Stimulated activated CD4-positive, alpha-beta T cell treated with anti-CD3 and anti-CD28 coated beads, Interleukin-12 subunit alpha, Interleukin-12 subunit beta, amount 100 ng/mL, for 24 hours (primary cell): ENCODE measurements at places on chromosomes 12 and 14.
A peak's percentile ranks its signal among the peaks of the same experiment; 100 is the strongest.

GRCh38 chr14:89088530-89088929, 264.1 kb downstream of the TTC8 start:
- no peak for DNase-seq

GRCh38 chr12:124109760-124110159, 136.7 kb downstream of the ZNF664 start:
- no peak for DNase-seq

DNA sequence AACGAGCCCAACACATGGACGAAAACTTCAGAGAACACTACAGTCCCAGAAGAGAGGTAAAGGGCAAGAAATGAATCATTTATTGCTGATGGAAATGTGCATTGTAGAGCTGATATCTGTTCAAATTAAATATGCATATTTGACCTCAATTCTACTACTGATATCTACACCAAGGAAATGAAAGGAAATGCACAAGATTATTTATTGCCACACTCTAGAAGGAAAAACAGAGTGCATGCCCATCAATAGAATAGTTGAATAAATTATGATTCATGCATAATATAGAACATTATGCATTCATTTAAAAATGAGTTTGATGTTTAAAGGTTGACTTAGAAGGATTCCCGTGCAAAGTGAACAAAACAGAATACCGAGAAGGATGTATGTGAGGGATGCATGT, 15.6 kb upstream of the NUP107 start:
- no peak for DNase-seq

GRCh38 chr14:34833549-34834523, 41.3 kb downstream of the BAZ1A start:
- DNase-seq: no peak

DNA sequence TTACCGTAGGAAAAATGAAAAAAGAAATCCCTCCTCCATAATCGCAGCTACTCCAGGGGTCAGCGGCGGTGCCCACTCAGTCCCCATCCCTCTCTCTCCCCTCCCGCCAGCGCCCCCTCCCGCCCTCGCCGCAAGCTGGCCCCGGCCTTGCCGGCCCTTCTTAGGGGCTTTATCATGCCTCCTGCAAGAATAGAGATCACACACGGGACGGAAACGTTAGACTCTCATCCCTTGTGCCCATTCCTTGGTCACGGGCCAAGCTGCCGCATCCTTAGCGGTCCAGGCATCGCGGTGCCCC, 692 bp upstream of the COX14 start:
- DNase-seq: no peak

DNA sequence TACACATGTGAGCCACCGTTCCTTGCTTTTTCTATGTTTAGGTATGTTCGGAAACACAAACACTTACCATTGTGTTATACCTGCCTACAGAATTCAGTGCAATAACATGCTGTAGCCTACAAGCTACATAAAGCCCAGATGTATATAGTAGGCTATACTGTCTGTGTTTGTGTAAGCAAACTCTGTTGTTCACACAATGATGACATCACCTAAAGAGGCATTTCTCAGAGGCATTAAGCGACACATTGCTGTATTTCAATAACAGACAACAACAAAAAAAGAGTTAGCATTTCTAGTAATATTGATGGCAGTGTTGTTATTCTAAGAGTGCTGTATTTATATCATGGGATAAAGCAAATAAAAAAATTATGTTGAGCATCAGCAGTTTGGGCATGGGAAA, 70.2 kb downstream of the MED13L start:
- no peak for DNase-seq

DNA sequence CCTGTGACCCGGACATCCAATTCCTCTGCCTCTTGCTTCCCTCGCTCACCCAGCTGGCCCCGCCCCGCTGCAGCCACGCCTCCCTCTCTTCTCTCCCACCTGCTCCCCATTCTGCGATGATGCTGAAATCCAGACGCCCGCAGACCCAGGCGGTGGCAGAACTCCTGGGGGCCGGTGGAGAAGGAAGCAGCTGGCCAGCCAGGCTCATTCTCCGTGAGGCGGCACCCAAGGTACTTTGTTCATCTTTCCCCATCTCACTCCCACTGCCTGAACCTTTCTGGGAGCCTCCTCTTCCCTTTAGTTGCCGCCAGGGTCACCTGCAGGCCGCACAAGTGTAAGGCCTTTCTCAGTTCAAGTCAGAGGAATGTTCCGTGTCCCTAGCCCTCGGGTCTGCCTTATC, 35.7 kb downstream of the FOXN4 start:
- DNase-seq: no peak

- no peak for DNase-seq
Observed at GRCh38 chr12:6868211-6869048, 1.1 kb downstream of the TPI1 start.

DNA sequence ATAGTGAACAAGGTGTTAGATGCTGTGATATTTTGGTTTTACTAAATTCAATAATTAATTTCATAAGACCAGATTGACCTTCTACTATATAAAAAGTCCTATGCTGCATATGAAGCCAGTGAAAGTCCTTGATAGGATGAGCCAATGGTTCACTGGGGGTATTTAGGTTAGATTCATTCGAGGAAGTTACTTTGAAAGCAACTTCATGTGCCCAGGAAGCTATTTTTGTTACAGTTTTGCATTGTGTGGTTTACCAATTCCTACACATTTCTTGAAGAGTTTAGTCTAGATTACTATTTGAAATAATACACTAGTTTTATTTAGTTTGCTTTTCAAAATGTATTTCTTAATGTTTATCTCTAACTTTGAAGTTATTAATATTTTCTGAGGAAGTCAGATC, 58.5 kb upstream of the RMST start:
- no peak for DNase-seq

- DNase-seq: peak; percentile 65
Observed at GRCh38 chr14:77033622-77034589, 5.4 kb upstream of the IRF2BPL start.

DNA sequence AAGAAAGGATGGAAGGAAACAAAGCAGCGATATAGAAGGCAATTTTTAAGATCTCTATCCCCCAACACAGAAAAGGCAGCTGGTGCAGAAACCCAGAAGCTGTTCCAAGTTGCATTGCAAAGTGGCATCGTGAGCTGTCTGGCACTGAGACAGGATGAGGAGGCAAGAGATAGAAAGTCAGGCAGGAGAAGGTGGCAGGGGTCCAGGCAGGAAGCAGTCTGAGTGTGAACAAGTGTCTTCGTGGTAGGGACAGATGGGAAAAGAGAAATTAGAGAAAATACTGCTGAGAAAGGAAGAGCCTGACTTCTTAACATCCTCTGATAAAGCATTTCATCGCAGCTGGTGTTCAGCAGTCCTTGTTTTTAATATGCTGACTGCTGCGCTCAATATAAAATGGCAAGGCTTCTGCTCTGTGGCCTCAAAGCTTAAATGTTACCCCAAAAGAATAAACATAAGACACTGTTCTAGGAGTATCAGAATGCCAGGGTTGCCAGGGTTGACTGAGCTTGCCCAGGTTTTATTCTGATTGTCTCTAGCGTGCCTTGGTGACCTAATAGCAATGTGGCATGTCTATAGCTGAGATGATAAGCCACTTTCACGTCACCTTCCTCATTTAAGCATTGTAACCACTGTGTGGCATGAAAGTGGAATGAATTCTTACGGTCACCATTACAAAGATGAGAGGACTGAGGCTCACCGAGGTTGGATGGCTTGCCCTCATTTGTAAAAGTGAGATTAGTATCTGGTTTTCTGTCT, 397.6 kb downstream of the NUAK1 start:
- DNase-seq: no peak

- DNase-seq: no peak
Observed at GRCh38 chr14:25837551-25837965, 760.3 kb downstream of the NOVA1 start.

DNA sequence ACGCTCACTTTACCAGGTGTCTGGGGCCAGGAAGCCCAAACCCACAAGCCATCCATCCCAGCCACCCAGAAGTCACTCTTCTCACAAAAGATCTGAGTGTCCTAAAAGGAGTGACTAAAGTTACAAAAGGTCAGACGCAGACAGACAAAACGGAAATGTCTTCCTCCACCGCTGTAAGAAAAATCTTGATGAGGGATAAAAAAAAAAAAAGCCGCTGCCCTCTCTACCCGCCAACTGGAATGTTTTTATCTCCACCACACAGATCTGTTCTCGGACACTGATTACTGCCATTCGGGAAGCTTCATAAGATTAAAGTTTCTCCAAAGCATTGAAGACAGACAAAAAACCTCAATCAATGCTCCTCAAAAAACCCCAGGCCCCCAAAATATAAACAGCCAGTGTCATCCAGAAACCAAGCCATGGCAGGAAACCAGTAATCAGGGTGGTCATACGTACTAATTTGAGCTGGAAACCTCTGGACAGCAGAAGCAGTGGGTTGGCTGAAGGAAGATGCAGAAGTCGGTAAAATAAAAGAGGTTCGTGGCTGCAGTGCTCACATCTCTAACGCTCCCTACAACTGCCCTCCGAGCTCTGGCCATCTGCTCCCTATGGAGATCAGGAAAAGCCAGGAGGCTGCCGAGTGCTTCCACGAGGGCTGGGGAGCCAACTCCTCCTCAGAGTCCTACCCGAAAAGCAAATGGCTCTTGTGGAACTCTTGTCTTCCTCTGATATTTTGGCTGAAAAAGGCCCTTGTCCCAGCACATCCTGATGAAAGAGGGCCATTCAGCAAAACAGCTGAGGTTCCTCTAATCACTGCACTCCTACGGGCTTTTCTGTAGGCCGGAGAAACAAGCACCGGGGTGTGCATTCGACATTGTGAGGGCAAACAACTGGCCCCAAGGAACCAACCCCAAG, 30.3 kb downstream of the SSH1 start:
- DNase-seq: no peak

GRCh38 chr12:55745361-55746173, 2.6 kb downstream of the GDF11 start:
- no peak for DNase-seq

DNA sequence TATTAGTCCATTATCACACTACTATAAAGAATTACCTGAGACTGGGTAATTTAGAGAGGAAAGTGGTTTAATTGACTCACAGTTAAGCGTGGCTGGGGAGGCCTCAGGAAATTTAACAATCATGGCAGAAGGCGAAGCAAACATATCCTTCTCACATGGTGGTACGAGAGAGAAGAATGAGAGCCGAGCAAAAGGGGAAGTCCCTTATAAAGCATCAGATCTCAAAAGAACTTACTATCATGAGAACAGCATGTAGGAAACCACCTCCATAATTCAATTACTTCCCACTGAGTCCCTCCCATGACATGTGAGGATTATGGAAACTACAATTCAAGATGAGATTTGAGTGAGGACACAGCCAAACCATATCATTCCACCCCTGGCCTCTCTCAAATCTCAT, 422.6 kb downstream of the MDGA2 start:
- DNase-seq: no peak

DNA sequence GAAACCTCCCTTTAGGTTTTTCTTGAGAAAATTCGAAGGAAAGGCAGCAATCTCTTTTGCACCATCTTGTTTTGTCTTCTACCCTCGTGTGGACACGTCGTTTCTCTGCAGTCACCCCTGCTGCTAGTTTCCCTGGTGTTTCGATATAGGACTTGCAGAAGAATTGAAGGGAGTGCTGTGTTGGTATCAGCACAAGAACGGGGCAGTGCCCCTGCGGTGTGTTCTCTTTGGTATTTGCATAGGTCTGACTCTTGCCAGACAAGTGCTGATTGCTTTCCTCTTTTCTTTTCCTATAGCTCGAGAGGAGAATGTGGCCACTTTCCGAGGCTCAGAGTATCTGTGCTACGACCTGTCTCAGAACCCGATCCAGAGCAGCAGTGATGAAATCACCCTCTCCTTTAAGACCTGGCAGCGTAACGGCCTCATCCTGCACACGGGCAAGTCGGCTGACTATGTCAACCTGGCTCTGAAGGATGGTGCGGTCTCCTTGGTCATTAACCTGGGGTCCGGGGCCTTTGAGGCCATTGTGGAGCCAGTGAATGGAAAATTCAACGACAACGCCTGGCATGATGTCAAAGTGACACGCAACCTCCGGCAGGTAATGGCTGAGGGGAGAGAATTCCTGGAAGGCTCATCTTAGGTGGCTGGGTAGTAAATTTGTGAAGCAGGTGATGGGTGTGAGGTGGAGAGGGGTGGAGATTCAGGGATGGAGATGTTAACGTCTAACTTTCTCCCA, 474.8 kb downstream of the NRXN3 start:
- no peak for DNase-seq

DNA sequence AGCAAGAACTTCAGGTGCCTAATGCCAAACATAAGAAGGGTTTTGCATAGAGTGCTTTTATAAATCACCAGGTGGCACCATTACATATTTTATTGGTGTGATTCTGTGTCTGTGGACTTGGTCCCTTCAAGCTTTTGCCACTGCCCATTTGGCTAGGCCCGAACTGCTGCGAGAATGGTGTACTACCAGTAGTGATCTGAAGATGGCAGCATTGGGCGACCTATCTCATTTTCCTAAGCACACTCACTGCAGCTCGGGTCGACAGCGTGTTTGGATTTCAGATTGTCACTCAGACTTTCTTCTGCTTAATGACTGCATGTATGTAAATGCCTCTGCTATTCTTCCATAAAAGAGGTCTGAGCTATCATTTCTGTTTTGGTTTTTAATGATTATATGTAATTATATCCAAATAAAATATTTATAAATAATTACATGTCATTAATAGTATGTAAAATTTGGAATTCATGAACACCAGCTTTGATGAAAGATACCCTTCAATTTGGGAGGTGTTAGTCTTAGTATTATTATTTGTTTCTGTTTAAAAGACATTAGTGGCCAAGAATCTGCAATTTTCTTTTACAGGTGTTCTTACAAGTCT, 78.5 kb downstream of the TPH2 start:
- DNase-seq: peak; percentile 60

DNA sequence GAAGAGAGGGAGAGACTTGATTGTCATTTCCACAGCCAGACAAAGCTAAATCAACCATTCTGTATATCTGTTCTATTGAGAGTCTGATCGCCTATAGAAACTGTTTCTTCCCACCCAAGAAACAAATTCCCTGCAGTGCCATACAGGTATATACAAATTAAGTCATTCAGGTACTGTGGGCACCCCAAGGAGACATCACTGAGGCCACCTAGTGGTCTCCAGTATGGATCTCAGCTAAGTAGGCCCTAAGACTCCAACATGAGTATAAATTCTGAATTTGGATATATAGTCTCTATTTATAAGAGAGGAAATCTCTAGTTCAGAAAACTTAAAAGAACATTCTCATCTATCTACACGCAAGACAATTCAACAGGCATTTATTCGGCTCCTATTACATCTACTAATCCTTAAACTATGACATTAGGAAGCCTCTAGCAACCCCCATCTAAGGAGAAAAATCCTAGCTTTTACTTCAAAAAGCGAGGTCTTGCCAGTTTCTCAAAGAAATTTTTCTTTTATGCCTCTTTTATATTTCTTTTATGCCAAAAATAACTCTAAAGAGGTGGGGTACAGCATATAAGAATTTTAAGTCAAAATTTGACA, 62.6 kb downstream of the DCAF5 start:
- DNase-seq: no peak

- no peak for DNase-seq
Observed at GRCh38 chr14:68088451-68088854, 268.9 kb downstream of the RAD51B start.

- no peak for DNase-seq
Observed at GRCh38 chr14:64659366-64659765, 44.9 kb upstream of the PLEKHG3 start.

DNA sequence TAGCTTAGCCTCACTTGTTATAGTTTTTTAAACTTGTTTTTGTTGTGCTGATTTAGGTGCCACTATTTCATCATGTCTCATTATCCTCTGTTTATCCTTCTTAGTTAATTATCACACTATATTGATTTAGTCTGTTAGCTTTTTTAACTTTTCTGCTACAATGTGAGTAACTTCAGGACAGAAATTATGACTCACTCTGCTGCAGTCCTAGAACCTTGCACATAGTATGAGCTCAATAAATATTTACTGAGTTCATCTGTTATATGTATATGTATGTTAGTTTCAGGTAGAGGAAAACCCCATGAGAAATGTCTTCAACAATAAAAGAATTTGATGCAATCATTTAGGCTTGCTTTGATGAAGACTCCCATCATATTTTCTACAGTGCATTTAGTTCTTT, 224.3 kb upstream of the NAV3 start:
- no peak for DNase-seq
